ENCODE measurements at places on chromosomes 6 and 20.

- DNase-seq = no peak
These were observed 505.3 kb upstream of the JAG1 start for GRCh38 chr20:11178946-11179654.

GRCh38 chr6:9851541-9852380 lies 563.1 kb downstream of the TFAP2A start:
- DNase-seq = no peak

GRCh38 chr6:35327349-35328027 lies 14.9 kb upstream of the PPARD start:
- DNase-seq = no peak

DNA sequence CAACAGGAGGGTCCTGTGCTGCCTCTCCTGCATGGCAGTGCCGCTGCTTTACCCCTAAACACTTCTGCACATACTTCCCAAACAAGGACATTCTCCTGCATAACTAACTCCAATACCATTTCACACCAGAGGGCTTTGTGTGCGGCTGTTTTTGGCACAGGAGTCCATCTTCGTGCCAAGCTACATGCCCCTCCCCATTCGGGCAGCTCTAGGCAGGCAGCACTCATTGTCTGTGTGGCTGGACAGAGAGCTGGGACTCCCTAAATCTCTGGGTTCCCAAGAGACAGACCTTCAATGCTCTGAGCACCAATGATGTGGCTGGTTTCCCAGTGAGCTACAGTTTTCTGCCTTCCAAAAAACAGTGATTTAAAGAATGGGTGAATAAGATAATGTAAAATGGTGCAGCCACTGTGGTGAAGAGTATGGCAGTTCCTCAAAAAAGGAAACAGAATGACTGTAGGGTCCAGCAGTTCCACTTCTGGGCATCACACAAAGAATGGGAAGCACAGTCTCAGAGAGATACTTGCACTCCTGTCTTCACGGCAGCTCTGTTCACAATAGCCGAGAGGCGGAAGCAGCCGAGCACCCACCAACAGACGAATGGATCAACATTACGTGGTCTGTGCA lies 80.3 kb upstream of the DUSP22 start:
- DNase-seq = no peak

DNA sequence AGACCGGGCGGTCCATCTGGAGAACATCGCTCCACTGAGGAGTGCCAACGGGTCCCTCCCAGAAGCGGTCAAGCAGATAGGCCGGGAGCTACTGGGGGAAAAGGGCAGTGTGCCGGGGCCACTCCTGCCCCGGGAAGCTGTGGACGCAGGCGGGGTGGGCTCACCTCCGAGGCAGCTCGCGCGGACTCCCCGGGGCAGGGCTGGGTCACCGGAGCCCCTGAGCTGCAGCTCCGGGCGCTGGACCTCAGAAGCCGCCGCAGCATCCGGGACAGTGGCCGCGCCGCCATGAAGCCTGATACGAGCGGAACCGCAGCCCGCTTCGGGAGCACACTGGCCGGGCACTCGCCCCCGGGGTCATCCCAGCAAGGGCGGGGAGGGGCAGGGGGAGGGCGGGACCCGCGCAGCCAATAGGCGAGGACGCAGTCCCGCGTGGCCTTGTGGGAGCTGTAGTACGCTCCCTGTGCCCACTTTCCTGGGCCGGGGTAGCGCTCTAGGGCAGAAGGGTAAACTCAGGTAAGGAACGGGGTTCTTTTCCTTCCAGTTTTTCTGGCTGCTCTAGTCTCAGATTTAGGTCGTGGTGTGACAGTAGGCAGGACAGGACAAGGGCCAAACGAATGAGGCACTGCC lies at the start of gene MOCS1:
TSS of gene MOCS1 (minus strand) at position 332 of the 627 bp plus-strand sequence. CDS start at position 287, 45 bp downstream.
- no peak for DNase-seq

- DNase-seq = no peak
These were observed 114.3 kb upstream of the CD93 start for GRCh38 chr20:23200413-23200812.

- no peak for DNase-seq
These were observed 28.0 kb downstream of the OSBPL2 start for GRCh38 chr20:62266340-62266739.

DNA sequence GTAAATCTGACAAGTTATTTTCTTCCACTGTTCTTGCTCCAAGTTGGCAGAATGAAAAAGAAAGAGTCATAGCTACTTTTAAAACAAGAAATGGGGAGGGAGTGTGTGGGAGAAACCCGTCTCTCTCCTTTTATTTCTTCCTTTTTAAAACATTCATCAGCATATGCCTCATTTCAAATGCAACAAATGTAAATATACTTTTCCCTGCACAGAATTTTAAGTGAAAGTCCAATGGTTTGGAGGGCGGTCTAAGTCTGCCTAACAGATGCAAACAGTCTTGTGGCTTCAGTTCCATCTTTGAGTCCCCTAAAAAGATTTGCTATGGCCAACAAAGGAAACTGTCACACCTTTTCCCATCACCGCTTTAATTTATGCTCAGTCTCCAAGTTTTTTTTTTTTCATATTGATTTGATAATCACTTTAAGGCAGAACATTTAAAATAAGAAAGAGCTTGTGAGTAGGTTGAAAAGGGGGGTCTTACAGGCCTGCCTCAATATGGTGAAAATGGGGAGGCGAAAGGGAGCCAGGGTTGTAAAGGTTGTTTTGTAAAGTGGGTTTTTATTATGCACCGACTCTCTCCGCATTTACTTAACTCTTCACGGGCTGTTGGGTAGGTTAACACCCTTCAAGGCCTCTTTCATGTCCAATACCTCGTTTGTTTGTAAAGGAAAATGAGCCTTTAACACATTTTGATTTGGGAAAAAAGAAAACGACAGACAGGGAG lies 4.6 kb downstream of the TFAP2D start:
- no peak for DNase-seq

DNA sequence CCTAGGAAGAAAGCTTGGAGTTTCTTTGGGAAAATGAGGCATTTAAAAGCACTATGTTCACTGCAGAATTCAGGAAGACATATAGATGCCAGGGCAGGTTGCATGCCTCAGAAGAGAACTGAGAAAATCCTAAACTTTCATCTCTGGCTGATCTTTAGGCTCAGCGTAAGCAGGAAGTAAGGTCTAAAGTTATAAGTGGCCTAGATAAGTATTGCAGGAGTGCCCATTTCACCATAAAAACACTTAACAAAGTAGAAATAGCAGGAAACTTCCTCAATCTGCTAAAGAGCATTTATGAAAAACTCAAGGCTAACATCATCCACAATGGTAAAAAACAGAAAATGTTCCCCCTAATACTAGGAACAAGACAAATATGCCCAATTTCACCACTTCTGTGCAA lies 320.3 kb downstream of the BMP2 start:
- no peak for DNase-seq

GRCh38 chr20:31930779-31931178 lies 21.1 kb downstream of the PDRG1 start:
- DNase-seq = no peak

DNA sequence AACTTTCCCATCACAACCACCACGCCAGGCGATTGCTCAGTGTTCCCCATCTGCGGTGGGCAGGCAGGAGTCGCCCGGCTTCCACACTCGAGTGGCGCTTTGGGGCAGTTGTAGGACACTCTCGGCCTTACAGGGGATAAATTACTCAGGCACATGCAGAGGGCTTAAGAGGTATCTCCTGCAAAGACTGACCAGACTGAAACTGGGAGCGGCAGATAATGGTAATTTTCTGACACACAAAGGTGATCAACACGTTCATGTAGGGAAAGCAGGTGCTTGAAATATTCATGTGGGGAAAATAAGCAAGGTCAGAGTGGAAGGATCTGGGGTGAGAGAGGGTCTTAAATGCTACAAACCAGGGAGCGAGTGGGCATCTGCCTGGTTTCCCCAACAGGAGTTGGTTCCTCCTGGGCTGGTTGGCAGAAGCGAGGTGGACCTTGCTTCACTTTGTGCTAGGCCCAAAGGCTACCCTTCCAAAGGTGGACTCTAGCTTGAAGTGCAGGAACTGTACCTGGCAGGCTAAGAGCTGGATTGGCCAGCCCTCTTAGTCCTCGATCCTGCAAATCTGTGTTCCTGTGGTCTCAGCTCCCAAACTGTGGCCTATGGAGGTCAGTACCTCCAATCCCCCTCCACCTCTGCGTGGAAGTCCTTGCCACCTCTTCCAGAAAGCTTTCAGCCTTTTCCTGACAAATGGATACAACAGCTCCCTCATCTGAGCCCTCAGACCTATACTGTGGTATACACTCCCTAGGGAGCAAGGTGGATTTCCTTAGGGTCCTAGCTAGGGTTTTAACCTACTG lies 16.7 kb downstream of the PLAGL2 start:
- no peak for DNase-seq
